Fibroblast of skin of scalp (primary cell): ENCODE measurements at places on chromosomes 11 and 22.

- no peak for DNase-seq
Observed at GRCh38 chr11:108278546-108278945, 55.7 kb downstream of the ATM start.

GRCh38 chr11:877565-877964, 33.0 kb downstream of the CHID1 start:
- DNase-seq = no peak

- DNase-seq = peak; percentile 20
Observed at GRCh38 chr22:29205594-29206371, at the start of gene EMID1. Gene EMID1, plus strand, starts transcription at chr22:29205896. Its CDS starts 143 bp downstream, at chr22:29206039.

GRCh38 chr11:77129842-77130756, 2.1 kb downstream of the MYO7A start:
- no peak for DNase-seq

DNA sequence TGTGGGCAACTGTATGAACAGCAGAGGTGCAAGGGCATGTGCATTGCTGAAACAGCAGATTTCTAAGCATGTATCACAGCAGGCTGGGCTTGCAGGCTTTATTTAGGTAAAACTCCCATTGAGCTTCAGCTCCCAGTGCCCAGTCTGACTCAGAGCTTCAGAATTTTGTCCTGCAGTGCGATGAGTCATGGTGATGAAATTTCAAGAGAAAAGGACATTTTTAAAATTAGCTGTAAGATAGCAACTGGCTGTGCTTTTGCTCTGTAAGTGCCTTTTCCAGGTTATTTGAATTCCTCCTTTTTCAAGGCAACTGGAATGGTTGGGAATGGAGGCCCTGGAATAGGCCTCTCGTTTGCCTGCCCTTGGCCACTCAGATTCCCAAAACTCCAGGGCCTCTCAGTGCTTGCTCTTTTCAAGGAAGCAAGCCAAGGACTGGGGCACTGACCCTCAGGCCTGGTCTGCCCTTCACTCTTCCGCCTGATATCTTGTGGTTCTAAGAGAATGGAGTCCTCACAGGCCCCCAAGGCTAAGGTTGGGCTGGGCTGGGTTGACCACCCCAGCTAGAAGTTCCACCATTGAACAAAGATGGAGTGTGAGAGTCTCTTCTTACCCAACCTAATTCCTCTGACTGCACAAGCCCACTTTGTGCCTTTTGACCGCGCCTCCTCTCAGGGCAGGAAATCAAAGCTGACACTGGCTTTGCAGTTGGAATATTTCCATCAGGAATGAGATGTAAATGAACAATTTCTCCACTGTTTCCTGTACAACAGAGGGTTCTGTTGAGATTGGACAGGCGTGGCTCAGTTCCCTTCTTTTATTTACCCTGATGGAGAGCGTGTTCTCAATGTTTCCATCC, 59.5 kb upstream of the PRSS23 start:
- peak; percentile 98 for DNase-seq

GRCh38 chr22:28341001-28341400, 338.6 kb downstream of the TTC28 start:
- peak; percentile 36 for DNase-seq

DNA sequence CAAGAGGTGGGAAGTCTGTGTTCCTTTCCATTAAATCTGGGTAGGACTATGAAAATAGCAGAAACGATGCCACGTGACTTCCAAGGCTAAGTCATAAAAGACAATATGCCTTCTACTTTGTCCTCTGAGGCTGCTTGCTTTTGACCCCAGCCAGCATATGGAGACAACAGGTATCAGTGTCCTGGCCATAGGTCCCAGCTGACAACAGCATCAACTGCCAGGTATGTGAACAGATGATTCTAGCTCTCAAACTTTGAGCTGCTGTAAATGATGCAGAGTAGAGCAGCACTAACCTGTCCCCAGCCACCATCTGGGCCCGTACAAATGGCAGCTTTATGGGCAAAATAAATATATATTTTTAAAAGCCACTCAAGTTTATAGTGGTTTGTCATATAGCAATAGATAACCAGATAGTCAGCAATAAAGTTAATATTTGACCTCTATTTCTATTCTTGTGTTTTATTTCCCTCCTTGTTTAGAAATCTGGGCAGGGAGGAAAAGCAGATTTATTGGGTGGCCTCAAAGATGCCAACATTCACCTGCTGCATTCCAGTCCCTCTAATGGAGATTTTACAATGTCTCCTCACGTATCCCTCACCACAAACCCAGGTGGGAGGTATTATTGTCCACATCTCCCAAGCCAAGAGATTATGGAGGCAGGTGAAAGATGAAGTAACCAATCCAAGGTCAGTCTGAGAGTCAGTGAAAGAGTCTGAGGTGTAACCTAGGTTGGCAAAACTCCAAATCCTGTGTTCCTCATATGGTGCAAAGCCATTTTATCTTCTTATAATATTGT, 209.6 kb upstream of the LARGE1 start:
- DNase-seq = no peak
